NCI-H1092 (cell line): ENCODE measurements at places on chromosomes 16 and 17.

DNA sequence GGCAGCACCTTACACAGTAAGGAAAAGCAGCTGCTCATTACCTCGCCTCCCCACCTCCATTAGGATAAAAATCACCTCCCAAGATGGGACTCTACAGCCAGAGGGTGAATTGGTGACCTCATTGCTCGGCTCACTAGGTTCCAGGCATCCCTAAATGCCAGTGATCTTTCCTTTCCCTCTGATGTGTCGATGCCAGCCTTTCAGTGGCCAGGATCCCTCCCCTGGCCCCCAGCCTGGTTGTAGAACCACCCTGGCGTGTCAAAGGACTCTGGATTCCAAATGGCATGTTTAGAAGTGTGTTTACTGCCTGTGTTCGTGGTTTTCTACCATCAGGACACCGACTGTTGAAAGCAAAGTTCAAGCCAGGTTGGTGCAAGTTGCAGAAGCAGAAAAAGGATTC lies 72.1 kb upstream of the LYRM9 start:
- no peak for DNase-seq

DNA sequence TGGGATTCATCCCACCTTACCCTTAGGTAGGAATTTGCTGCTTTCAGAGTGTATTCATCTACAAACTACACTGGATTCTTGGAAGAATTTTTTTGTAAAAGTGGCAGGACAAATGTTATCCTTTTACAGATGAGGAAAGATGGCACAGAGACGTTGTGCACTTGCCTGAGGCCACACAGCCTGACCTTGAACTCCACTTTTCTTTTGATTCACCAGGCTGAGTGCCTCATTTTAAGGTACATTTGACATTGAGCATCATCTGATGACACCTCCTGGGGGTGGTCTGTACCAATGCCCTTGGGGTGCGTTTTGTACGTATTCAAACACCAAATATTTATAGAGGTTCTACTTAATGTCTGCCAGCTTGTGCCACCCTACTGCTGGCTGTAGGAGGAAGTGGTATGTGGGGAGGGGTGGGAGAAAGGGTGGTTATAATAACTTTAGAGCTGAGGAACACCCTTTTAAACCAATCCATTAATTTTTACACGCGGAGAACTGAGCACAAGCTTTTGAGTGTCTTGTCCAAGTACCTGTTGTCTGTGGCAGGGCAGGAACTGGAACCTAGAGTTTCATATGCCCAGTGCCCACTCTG lies 29.1 kb downstream of the HS3ST3B1 start:
- DNase-seq: no peak

DNA sequence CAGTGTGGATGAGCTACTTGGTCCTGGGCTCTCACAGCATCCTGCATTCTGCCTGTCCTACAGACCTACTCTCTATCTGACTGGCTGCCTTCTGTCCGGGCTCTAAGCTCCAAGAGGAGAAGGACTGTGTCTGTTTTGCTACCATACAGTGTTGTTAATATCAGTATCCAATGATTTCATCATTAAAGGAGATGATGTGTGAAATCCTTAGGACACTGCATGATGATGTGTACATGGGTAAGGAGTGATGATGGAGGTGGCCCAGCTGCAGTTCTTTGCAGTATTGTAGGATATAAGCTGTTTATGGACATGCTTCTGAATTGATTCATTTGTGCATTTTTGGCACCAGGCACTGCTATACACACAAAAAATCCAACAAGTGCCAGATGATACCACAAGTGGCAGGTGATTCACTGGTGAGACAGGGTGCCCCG lies 536.9 kb upstream of the CDH11 start:
- peak; percentile 13 for DNase-seq

DNA sequence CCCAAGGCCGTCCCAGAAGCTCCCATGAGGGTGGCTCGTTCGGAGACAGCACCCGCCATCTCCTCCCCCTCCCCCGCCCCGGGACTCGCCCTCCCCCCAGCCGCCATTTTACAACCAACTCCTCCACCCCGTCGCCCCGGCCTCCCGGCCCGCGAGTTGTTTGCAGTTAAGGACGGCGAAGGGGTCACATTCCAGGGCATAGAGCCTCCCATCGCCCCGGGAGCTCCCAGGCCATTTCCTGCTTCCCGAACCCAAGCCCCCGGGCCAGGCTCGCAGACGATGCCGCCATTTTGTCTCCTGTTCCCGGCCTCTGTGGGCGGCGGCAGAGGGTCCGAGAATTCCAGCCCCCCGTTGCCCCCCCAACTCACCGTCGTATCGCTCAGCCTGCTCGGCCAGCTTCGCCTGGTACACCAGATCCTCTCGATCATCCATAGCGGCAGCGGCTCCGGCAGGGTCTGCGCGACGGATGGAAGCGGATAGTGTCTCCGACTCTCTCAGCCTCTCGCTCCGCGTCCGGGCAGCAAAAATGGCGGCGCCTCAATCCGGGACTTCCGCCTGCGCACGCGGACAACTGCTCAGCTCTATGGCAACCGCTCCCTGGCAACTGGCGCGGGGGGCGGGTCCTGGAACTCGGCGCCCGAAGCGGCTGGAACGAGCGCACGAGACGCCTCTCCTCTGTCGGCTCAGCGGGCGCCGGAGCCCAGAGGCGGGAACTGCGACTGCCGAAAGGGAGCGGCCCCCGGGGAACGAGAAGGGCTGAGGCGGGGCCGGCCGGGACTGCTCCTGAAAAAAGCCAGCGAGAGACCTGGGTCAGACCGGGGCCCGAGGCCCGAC lies at the start of gene YWHAE:
Gene YWHAE, minus strand, starts transcription at position 544 of the 834 bp plus-strand sequence. Its CDS starts 112 bp downstream, at position 432.
- peak; percentile 94 for DNase-seq
